ENCODE measurements at places on chromosomes 7 and 10. TPM values are rescaled to one million over a fixed set of nuclear protein-coding genes. Genes with fewer than 3 reads are reported as not detected.

SLC29A4 gene
- 6.4 TPM for total RNA-seq

TRIM50 gene
- total RNA-seq: not detected

DNA sequence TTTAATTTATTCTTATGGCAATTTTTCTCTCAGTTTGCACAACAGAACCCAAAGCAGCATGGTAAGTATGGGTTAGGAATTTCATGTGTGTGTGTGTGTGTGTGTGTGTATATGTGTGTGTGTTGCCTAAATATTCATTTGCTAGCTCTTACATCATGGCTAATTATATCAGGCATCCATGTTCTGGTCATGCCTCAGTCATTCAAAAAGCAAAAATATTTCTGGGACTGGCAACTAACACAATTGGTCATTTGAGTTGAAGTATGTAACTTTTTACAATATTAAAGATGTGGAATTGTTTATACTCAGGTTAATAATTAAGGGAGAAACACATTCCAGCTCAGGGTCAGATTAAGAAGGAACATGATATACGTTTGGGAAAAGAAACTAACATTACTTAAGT lies 67.6 kb upstream of the PHYHIPL start:
- DNase-seq: no peak

- DNase-seq: peak; percentile 45
These were observed 1.4 kb downstream of the RHEB start for GRCh38 chr7:151518105-151518946.

DNA sequence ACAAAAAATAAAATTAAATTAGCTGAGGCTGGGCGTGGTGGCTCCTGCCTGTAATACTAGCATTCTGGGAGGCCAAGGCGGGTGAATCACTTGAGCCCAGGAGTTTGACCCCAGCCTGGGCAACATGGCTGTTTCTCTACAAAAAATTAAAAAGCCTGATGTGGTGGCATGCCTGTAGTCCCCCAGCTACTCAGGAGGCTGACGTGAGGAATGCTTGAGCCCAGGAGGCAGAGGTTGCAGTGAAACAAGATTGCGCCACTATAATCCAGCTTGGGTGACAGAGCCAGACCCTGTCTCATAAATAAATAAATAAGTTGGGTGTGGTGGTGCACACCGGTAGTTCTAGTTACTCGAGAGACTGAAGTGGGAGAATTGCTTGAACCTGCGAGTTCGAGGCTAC lies 65.1 kb downstream of the GNA12 start:
- DNase-seq: no peak

GRCh38 chr10:101938305-101939007 lies 94.9 kb upstream of the KCNIP2 start:
- peak; percentile 89 for DNase-seq

DNA sequence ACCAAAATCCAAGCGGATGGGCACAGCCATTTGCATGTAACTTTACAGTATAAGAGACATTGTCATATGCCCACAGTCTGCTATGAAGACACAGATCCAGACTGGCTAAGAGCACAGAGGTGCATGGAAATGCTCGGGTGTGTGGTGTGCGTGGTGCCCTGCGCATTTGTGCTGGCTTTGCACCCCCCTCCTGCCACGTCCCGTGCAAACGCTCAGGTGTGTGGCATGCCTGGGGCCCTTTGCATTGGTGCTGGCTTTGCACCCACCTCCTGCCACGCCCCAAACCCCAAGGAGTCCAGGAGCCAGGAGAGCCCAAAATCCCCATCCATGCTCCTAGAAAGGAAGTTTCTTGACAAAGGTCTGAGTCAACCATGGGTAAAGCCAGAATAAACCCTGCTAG lies 306.2 kb downstream of the PTPRN2 start:
- no peak for DNase-seq

DNA sequence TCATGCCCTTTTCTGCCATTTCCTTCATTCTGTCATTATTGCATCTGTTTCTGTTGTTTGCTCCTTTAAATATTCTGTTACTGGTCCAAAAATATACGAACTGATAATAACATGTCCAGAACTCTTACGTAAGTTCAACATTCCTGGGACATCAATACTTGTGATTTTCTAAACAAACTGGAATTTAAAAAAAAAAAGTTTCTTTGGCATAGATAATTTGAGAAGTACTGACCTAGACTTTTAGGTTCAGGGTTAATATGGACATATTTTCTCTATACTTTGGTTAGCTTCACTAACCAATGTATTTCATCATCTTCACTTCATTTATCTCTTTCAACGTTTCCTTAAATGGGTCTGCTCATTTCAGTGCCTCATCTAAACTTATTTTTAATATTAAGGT lies 147.3 kb downstream of the JMJD1C start:
- DNase-seq: no peak

Data from fibroblast of lung (primary cell).